ENCODE measurements at places on chromosomes 1 and 21.

DNA sequence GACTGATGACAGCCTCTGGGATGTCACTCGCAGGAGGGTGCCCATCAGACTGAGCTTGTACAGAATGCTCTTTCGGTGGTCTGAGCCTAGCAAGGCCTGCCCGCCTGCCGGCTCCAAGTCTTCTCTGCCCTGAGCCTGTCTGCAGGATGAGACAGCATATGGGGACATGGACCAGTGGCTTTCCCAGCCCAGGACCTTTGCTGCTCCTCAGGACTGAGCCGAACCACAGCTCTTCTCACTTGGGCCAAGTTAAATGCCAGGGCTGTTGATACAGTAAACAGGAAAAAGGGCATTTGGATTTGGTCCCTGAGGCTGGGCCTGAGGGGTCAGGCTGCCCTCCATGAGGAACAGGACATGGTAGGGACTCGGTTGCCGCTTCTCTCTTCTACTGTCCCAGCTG lies 64.3 kb upstream of the EPS8L3 start:
- H3K4me3 ChIP-seq, result no peak overlapping the region
- no peaks in the 10 kb centered on the region for H3K36me3 ChIP-seq
- no peaks in the 10 kb centered on the region for H3K27me3 ChIP-seq
- DNase-seq, result peak; percentile 81

GRCh38 chr1:53145619-53145941 lies 3.1 kb upstream of the SLC1A7 start:
- H3K4me3 ChIP-seq, result no peak overlapping the region
- H3K4me1 ChIP-seq, result peaks cover 16% of the 10 kb centered on the region
- no peaks in the 10 kb centered on the region for H3K36me3 ChIP-seq
- H3K27me3 ChIP-seq, result no peaks in the 10 kb centered on the region

DNA sequence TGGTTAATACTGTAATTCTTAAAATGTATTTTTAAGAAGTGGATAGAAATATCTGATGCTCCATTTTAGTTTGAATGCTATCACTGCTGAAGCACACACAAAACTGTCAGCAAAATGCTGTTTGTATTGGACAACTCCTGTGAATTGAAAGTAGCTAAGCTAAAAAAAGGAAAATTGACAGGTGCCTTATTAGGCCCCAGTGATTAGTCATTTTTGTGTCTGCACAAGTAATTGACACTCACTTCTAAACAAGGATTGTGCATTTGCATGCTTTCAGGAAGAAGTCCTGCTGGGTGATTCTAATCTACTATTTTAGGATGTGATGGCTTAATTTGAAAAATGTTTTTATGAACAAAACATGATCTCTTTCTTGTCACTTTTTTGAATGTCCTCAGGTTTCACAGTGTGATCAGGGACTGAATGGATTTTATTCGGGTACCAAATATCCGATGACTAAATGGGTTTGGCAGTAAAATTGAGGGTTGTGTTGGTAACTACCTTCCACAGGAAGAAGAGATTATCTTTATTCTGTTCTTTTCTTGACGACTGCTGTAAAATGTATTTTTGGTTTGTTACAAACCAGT lies 13.0 kb upstream of the MAP3K7CL start:
- DNase-seq, result no peak
- no peak overlapping the region for H3K4me3 ChIP-seq
- H3K4me1 ChIP-seq, result no peaks in the 10 kb centered on the region

GRCh38 chr1:162062542-162063015 lies 6.9 kb upstream of the NOS1AP start:
- DNase-seq, result no peak
- no peaks in the 10 kb centered on the region for H3K36me3 ChIP-seq
- no peaks in the 10 kb centered on the region for H3K4me1 ChIP-seq
- no peak overlapping the region for H3K4me3 ChIP-seq
- H3K27me3 ChIP-seq, result no peaks in the 10 kb centered on the region
- H3K27ac ChIP-seq, result no peak overlapping the region

DNA sequence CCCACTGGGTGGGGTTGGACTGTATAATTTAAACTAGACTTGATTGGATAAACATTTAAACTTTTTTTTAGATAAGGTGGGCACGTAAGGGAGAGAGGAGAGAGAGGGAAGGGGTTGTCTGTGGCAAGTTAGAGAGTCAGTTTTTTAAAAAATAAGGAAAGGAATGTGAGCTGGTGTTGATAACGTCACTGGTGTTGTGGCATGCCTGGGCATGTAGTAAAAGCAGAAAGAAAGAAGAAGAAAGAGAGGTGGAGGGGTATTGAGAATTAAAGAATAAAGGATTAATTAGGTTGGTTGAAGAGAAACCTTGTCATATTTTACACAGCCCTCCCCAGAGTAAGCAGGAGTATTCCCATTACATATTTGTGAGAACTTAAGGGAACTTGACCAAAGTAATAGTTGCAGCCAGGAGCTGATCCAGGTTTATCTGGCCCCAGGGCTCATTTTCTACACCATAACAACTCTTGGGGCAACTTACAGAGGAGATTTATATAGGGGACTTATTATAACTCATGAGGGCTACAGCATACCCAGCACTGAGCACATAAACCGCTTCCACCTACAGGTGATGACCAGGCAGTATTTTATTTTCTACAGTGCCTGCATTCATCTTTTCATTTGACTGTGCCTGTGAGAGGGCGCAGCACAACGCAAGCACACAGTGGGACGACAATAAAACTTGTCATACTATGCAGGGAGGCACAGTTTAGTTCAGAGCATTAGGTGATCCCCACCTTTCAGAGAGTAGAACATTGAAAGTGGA lies 70.2 kb downstream of the CCDC30 start:
- no peak overlapping the region for H3K27ac ChIP-seq
- no peaks in the 10 kb centered on the region for H3K27me3 ChIP-seq
- peaks cover 7% of the 10 kb centered on the region for H3K36me3 ChIP-seq
- H3K4me1 ChIP-seq, result no peaks in the 10 kb centered on the region

GRCh38 chr1:209768354-209768774 lies 12.5 kb downstream of the TRAF3IP3 start:
- H3K4me1 ChIP-seq, result peaks cover 15% of the 10 kb centered on the region
- DNase-seq, result no peak
- H3K27ac ChIP-seq, result peak overlapping the region; percentile 13
- H3K27me3 ChIP-seq, result no peaks in the 10 kb centered on the region

GRCh38 chr1:195345149-195345548 lies 1263.1 kb downstream of the KCNT2 start:
- no peaks in the 10 kb centered on the region for H3K36me3 ChIP-seq
- no peak for DNase-seq
- no peak overlapping the region for H3K27ac ChIP-seq
- H3K27me3 ChIP-seq, result no peaks in the 10 kb centered on the region

DNA sequence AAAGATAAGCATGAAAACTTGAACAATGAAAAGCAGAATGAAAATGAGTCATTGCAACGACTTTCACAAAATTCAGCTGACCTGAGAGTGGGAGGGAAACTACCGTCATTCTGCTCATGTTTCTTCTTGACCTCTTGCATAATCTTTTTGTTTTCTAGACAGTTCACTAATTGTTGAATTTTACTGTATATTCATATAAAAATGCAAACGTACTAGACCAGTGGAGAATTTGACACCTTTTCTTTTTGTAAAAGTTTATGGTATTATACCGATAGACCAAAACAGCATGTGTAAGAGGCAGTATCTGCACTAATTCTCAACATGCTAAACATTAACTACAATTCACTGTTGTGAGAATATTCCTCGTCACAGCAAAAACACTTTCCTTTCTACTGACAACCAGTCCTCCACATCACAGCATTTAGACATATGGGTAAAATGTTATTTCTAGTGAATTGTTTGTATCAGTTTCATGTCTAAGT lies 137.8 kb downstream of the GREM2 start:
- no peak for DNase-seq
- no peak overlapping the region for H3K4me3 ChIP-seq
- H3K4me1 ChIP-seq, result no peaks in the 10 kb centered on the region
- H3K27me3 ChIP-seq, result no peaks in the 10 kb centered on the region
- no peak overlapping the region for H3K27ac ChIP-seq

- H3K4me1 ChIP-seq, result no peaks in the 10 kb centered on the region
- DNase-seq, result no peak
- H3K4me3 ChIP-seq, result no peak overlapping the region
- H3K36me3 ChIP-seq, result no peaks in the 10 kb centered on the region
- no peaks in the 10 kb centered on the region for H3K27me3 ChIP-seq
- H3K27ac ChIP-seq, result no peak overlapping the region
Measured at GRCh38 chr1:244163861-244164510, 112.9 kb downstream of the ZBTB18 start.

DNA sequence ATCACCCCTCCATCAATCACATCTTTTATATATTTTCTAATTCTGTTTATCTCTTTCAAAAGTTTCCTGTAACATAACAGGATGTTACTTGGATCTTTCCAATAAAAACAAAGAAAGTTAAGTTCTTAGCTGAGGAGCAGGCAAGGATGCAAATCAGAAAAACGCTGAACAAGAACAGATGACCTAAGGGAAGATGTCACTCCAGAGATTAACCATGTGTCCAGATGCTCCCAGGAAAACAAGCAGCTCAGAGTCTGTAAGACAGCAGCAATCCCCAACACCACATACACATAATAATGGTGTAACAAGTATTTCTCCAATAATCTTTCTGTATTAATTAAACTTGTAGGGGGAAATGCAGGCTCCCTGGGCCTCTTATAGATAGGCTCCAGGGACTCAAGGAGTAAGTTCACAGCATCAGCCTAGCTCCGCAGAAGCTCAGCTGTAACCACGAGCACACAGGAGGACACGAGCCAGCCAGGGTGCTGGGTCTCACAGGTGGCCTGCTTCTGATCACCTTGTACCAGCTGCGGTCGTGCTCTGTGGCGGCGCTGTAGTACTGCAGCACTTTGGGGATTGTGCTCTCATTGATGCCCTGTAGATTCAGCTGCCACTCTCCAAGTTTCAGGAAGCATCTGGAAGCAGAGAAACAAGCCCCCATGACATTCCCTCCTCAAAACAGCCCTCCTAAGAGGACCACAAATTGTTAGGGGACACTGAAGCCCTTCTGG lies 33.1 kb upstream of the EXOSC10 start:
- peaks cover 23% of the 10 kb centered on the region for H3K4me1 ChIP-seq
- DNase-seq, result no peak
- H3K27ac ChIP-seq, result no peak overlapping the region
- H3K27me3 ChIP-seq, result no peaks in the 10 kb centered on the region
- H3K36me3 ChIP-seq, result no peaks in the 10 kb centered on the region

GRCh38 chr1:60942896-60943638 lies 139.3 kb upstream of the NFIA start:
- no peak overlapping the region for H3K27ac ChIP-seq
- H3K4me1 ChIP-seq, result no peaks in the 10 kb centered on the region
- no peaks in the 10 kb centered on the region for H3K27me3 ChIP-seq

- H3K4me1 ChIP-seq, result no peaks in the 10 kb centered on the region
- no peak overlapping the region for H3K4me3 ChIP-seq
- no peak for DNase-seq
- no peaks in the 10 kb centered on the region for H3K36me3 ChIP-seq
Measured at GRCh38 chr1:79197421-79197820, 190.9 kb upstream of the ADGRL4 start.

- no peaks in the 10 kb centered on the region for H3K27me3 ChIP-seq
- peaks cover 36% of the 10 kb centered on the region for H3K4me1 ChIP-seq
- H3K27ac ChIP-seq, result peak overlapping the region; percentile 89
- H3K4me3 ChIP-seq, result peak overlapping the region; percentile 90
Measured at GRCh38 chr1:17437580-17438317, 1.7 kb downstream of the RCC2 start.

DNA sequence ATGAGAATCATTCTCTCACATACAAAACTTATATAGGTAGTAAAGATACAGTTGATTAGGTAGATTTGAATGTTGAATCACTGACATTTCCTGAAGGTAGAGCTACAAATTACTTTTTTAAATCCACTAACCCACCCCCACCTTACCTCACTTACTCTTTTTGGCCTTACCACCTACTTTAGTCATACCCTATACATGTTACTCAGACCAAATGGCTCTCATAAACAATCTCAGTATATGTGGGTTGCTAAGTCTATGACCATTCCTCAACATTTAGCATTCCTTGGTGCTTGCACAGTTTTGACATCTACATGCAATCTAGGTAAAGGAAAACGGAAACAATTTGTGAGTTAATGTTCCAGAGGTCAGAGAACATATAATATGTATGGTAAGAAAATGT lies 26.3 kb downstream of the SYDE2 start:
- H3K4me1 ChIP-seq, result no peaks in the 10 kb centered on the region
- no peaks in the 10 kb centered on the region for H3K27me3 ChIP-seq
- no peak for DNase-seq
- H3K27ac ChIP-seq, result no peak overlapping the region
- no peaks in the 10 kb centered on the region for H3K36me3 ChIP-seq

- no peak for DNase-seq
- peaks cover 19% of the 10 kb centered on the region for H3K4me1 ChIP-seq
- H3K36me3 ChIP-seq, result no peaks in the 10 kb centered on the region
- H3K4me3 ChIP-seq, result no peak overlapping the region
- no peak overlapping the region for H3K27ac ChIP-seq
Measured at GRCh38 chr1:66295803-66296202, 238.2 kb upstream of the SGIP1 start.

GRCh38 chr1:62716397-62716796 lies 28.2 kb upstream of the DOCK7 start:
- H3K36me3 ChIP-seq, result no peaks in the 10 kb centered on the region
- DNase-seq, result no peak
- no peak overlapping the region for H3K27ac ChIP-seq
- no peak overlapping the region for H3K4me3 ChIP-seq

- H3K27me3 ChIP-seq, result no peaks in the 10 kb centered on the region
- no peak overlapping the region for H3K27ac ChIP-seq
- H3K4me3 ChIP-seq, result no peak overlapping the region
- H3K4me1 ChIP-seq, result peaks cover 41% of the 10 kb centered on the region
- no peaks in the 10 kb centered on the region for H3K36me3 ChIP-seq
Measured at GRCh38 chr1:59504276-59504675, 207.4 kb downstream of the FGGY start.

DNA sequence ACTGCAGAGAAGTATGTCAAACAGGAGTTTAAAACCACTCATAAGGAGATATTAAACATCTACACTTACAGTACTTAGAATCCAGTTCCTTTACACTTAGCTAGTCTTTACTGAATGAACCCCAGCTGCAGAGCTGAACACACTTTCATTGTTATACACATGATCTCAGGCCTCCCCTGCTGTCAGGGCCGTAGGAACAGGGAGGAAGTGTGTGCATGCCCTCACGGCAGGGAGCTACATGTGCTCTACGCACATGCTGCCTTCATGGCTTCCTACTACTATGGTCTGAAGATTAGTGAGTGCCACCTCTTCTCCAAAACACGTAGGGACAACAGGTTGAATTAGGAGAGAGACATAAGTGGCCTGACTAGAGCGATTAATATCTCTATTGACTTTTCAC lies 191.5 kb downstream of the SIPA1L2 start:
- H3K4me3 ChIP-seq, result no peak overlapping the region
- H3K4me1 ChIP-seq, result peaks cover 4% of the 10 kb centered on the region
- no peak for DNase-seq
- no peaks in the 10 kb centered on the region for H3K27me3 ChIP-seq
- H3K36me3 ChIP-seq, result peaks cover 42% of the 10 kb centered on the region

DNA sequence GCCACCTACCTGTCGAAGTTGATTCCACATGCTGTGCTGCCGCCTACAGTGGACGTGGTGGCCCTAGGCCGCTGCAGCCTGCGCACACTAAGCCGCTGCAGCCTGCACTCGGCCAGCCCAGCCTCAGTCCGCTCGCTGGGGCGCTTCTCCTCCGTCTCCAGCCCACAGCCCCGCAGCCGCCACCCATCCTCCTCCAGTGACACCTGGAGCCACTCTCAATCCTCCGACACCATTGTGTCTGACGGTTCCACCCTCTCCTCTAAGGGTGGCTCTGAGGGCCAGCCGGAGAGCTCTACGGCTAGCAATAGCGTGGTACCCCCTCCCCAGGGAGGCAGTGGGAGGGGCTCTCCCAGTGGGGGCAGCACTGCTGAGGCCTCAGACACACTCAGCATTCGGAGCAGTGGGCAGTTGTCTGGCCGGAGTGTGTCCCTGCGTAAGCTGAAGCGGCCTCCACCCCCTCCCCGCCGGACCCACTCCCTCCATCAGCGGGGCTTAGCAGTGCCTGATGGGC lies 46.9 kb downstream of the YARS1 start:
- H3K27ac ChIP-seq, result no peak overlapping the region
- peaks cover 34% of the 10 kb centered on the region for H3K36me3 ChIP-seq
- no peaks in the 10 kb centered on the region for H3K27me3 ChIP-seq
- DNase-seq, result no peak
- no peak overlapping the region for H3K4me3 ChIP-seq
- peaks cover 59% of the 10 kb centered on the region for H3K4me1 ChIP-seq
